ENCODE measurements at places on chromosomes 3 and 15. TPM values are rescaled to one million over a fixed set of nuclear protein-coding genes. Genes with fewer than 3 reads are reported as not detected.
A peak's percentile ranks its signal among the peaks of the same experiment; 100 is the strongest.

- no peak for DNase-seq
These were observed 117.0 kb downstream of the FOXP1 start for GRCh38 chr3:71466483-71466882.

DNA sequence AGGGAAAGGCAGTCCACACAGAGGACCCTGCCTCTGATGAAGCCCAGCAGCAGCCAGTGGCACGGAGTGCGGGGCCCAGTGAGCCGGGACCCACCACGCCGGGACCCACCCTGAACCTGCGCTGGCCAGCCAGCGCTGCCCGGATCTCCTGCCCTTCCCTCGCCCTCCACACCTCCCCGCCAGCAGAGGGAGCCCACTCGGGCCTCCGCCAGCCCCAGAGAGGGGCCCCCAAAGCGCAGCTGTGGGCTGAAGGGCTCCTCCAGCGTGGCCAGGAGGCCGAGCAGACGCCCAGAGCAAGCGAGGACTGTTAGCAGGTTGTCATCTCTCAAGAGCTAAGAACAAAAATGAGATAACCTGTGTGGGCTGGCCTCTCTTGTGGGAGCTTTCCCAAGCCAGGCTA lies 81.3 kb upstream of the ATP10A start:
- no peak for DNase-seq

DNA sequence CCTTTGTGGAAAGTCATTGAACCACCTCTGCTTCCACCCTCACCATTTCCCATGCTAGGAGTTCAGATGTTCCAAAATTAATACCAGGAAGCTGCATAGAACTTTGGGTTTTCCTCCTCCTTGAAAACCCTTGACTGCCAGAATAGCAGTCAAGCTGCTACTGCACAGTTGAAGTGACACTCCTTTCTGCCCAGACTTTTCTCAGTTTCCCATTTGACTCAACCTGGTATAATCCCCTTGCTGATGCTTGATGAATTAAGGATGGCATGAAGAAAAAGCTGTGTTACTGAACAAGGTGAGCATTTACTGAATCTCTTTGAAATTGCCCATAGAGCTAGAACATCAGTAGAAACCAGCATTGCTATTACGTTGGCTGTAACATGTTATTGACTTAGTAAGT lies 286.0 kb downstream of the EDEM1 start:
- no peak for DNase-seq

GRCh38 chr15:81007428-81008064 lies 6.8 kb downstream of the TLNRD1 start:
- no peak for DNase-seq

GRCh38 chr3:50314816-50315215 lies 7.7 kb downstream of the HYAL2 start:
- DNase-seq, result no peak

GRCh38 chr3:122410639-122411038 lies 5.2 kb downstream of the WDR5B start:
- no peak for DNase-seq

DNA sequence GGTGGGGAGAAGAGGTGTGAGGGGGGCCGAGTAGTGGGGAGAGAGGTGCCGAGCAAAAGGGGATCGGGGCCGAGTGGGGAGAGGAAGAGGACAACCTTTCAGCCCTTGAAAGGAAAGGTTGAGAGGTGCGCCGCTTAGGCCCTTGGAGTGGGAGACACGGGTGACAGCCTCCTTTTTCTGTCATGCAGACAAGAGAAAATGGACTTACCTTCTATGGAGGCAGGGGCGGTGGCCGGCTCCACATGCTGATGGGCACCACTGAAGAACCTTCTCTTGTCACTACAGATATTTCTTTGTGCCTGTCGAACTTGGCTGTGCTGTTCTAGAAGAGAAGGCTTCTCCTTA lies 421 bp downstream of the KLHL18 start:
- peak; percentile 18 for DNase-seq

GRCh38 chr3:11989383-11990038 lies 14.7 kb upstream of the SYN2 start:
- no peak for DNase-seq

DNA sequence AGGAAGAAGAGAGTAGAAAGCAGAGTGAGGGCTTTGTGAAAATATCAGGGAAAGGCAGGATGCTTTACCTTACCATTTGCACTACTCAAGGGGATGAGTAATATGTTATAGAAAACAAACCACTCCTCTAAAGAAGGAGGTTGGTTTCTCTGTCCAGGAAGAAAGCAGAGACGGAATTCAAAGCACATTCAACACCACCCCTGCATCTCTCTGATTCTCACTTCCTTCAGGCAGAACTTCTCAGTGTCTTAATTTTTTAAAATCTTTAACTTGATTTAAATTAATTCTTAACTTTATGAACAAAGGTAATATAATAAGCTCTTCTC lies 82.4 kb downstream of the NR2F2 start:
- no peak for DNase-seq

KCNMB3 gene
- total RNA-seq, result 0.80 TPM

AHSG gene
- 0.33 TPM for total RNA-seq

SV2B gene
- 3.2 TPM for total RNA-seq

TNFSF10 gene
- total RNA-seq, result 36.9 TPM

ANKRD63 gene
- total RNA-seq, result not detected

All from thymus (tissue), 14 donors.